ENCODE measurements at places on chromosomes 4 and X. TPM values are rescaled to one million over a fixed set of nuclear protein-coding genes. Genes with fewer than 3 reads are reported as not detected.

The AVPR2 gene
- polyA plus RNA-seq, result 22.1 TPM

The ACOX3 gene
- polyA plus RNA-seq, result 10.1 TPM

The ARR3 gene
- polyA plus RNA-seq, result not detected

The CXorf65 gene
- polyA plus RNA-seq, result not detected

The CMC4 gene
- polyA plus RNA-seq, result 26.2 TPM

The BEX5 gene
- polyA plus RNA-seq, result 42.4 TPM

The GPR173 gene
- polyA plus RNA-seq, result 1.7 TPM

The PRDM8 gene
- polyA plus RNA-seq, result 0.75 TPM

The APOO gene
- 110 TPM for polyA plus RNA-seq

The FAAH2 gene
- 17.1 TPM for polyA plus RNA-seq

The SLBP gene
- 42.8 TPM for polyA plus RNA-seq

The ERVMER34-1 gene
- polyA plus RNA-seq, result 4.2 TPM

The MAGEH1 gene
- polyA plus RNA-seq, result 47.3 TPM

The DKK2 gene
- polyA plus RNA-seq, result 0.19 TPM

The MAGEA11 gene
- not detected for polyA plus RNA-seq

The AFP gene
- polyA plus RNA-seq, result 11.6 TPM

The SATL1 gene
- polyA plus RNA-seq, result 0.22 TPM

The CABS1 gene
- not detected for polyA plus RNA-seq

The SLC4A4 gene
- 56.5 TPM for polyA plus RNA-seq

The CYSLTR1 gene
- polyA plus RNA-seq, result 1.5 TPM

The CASK gene
- 15.9 TPM for polyA plus RNA-seq

The AGA gene
- 23.6 TPM for polyA plus RNA-seq

The SLC34A2 gene
- polyA plus RNA-seq, result 2.9 TPM

The ALPK1 gene
- polyA plus RNA-seq, result 5.9 TPM

The MAGEA9B gene
- polyA plus RNA-seq, result not detected

The TMEM47 gene
- 18.1 TPM for polyA plus RNA-seq

The LRRC66 gene
- 0.45 TPM for polyA plus RNA-seq

The CCKAR gene
- polyA plus RNA-seq, result 0.22 TPM

The CHIC1 gene
- 4.9 TPM for polyA plus RNA-seq

The SERTM2 gene
- 0.22 TPM for polyA plus RNA-seq

The GPR119 gene
- not detected for polyA plus RNA-seq

The MXRA5 gene
- 4.4 TPM for polyA plus RNA-seq
